ENCODE measurements at places on chromosomes 16 and 17. TPM values are rescaled to one million over a fixed set of nuclear protein-coding genes. Genes with fewer than 3 reads are reported as not detected.

DNA sequence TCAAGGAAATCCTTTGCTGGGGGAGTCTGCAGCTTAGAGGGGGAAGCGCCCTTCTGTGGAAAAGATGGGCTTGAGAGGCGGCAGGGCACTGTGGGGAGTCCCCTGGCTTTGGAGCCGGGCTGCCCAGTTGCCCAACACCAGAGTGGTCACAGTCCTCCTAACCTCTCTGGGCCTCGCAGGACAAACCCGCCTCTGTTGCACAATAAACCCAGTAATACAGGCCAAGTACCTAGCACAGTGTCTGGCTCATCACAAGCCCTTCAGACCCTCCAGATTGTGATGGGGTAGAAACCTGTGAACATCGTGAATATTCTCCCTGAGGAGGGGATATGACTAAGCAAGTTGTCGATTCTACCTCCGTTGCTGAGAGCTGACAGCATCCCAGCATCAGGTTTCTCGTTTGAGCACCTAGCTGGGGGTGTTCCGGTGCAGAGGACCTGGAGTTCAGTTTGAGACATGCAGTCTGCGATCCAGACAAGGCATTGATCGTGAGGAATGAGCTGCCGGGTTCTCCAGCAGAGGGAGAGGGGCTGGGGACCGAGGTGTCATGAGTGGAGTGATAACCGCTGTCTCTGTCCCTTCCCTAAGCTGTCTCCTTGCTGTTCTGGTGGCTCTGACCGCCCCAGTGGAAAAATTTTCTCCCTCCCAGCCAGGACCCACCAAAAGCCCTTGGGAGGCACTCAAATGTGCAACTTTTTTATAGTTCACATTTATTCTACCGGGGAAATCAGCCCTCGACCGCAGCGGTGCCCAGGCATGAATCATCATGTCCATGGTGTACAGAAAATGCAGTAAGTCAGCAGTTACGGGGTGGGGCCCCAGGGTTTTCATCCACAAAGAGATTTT, 161.9 kb downstream of the WSCD1 start:
- peak; percentile 62 for DNase-seq

The AATK gene
- 0.41 TPM for total RNA-seq

DNA sequence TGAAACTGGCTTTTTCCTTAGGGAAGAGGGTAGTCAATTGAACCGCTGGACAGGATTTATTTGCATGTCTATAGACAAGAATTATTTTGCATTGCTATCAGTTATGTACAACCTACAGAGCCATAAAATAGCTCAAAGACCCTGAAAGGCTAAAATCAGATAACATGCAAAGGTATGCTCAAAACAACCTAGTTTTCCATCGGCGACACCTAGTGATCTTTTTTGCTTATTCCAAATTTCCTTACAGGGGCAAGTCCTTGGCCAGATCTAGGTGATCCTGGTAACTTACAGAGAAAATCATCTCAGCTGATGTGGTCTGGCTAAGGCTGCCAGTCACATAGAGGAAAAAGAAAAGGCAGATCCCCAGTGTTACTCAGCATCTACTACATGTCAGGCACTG, 141.2 kb upstream of the RPL38 start:
- no peak for DNase-seq

DNA sequence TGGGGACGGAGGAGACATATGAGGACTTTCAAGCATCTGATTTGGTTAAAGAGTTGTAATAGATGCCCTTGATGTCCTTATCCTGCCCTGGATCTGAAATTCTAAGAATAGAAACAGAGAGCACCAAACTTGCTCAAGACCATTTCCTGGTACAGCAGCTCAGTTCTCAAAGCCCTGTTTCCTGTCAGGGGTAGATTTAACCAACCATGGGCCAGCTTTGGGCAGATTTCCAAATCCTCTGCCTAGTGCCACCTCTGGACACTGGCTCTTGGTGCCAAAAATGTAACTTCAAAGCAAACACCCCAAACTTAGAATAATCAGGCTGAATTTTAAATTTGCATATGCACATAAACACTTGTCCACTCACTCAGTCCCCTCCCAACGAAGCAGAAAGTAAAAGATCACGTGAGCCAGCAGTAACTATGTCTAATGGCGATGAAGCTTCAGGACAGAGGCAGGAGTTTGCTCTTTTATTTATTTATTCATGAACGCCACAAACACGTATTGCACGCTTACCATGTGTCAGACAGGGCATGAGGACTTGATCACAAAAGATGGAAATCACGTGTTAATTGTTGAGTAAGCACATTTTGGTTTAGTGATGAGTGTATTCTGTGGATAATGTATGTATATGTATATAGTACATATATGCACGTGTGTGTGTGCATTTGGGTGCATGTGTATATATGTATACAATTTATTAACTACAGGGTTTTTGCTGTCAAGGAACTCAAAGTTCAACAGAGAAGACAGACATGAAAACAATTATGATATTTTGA, 23.1 kb upstream of the SDK2 start:
- DNase-seq: no peak

GRCh38 chr17:45009676-45010467, 41.6 kb downstream of the DCAKD start:
- no peak for DNase-seq

- DNase-seq: no peak
Measured at GRCh38 chr17:46097497-46097896, 95.7 kb downstream of the KANSL1 start.

DNA sequence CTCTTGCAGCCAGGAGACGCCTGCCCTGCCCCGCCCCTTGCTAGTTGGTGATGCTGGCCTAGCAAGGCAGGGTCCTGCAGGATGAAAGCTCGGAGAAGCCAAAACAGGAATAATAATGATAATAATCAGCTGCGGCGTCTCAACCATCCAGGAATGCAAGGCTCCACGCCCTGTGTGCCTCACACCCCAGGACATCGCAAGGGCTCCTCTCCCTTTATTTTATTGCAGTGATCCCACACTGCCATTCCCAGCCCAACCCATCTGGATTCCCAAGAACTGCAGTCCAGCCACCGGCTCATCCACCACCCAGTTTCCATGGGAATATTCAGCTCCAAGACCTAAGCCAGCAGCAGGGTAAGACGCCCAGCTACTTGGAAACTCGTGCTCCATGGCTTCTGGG, 21.0 kb upstream of the ZNF652 start:
- DNase-seq: no peak

DNA sequence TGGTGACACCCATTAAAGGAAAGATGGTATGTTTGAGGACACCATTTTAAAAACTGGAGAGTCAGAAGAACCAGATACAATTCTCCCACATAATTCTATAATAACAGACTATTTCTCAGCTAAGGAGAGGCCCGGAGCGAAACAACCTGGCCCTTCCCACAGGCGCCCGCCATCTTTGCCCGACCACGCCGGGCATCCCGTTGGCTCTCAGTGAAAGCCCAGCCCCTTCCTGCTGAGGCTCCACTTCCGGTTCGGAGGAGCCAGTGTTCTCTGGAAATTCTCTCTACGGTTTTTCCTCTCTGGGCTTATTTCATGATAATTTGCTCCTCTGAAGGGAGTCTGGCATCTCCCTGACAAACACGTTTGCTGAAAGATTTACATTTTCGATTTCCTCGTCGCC, 175.7 kb downstream of the AXIN2 start:
- DNase-seq: no peak

The GOSR2 gene
- total RNA-seq: 41.0 TPM

GRCh38 chr17:32673964-32674363, 187.2 kb downstream of the CDK5R1 start:
- DNase-seq: no peak

DNA sequence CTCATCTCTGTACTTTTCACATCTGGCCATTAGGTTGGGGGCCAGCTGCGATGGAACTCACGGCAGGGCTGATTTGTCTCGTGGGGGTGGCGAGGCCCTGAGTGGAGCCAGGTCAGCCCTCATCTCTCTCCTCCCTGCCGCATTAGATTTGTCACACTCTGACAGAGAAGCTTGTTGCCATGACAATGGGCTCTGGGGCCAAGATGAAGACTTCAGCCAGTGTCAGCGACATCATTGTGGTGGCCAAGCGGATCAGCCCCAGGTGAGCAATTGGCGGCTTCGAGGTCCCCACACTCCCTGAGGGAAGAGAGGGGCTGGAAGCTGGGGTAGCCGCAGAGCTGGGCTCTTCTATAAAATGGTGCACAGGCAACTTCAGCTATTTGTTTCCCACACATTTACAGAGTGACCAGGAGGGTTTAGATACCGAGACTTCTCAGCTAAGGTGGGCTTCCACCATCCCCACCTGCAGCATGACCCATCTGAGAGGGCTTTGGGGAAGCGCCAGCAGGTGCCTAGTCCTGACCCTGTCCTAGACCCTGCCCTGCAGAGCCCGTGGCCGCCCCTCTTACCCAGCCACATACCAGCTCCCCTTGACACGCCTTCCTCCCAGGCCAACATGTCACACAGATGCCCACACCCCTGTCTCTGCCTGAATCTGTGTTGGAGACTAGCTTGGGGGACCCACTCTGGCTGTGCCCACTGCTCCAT, 8.4 kb downstream of the TMEM98 start:
- no peak for DNase-seq

DNA sequence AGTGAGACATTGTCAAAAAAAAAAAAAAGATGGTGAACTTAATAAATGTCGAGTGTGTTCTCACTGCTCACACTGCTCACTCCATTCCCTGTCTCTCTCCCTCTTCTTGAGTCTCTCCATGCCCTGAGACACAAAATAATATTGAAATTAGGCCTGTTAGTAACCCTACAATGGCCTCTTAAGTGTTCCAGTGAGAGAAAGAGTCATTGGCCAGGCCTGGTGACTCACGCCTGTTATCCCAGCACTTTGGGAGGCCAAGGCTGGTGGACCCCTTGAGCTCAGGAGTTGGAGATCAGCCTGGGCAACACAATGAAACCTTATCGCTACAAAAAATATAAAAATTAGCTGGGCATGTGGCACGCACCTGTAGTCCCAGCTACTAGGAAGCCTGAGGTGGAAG, 16.2 kb upstream of the CSF3 start:
- DNase-seq: no peak

The ALOXE3 gene
- not detected for total RNA-seq

- no peak for DNase-seq
Measured at GRCh38 chr17:31004160-31004559, 33.3 kb downstream of the RNF135 start.

- DNase-seq: peak; percentile 8
Measured at GRCh38 chr17:32998887-32999228, 7.2 kb downstream of the SPACA3 start.

DNA sequence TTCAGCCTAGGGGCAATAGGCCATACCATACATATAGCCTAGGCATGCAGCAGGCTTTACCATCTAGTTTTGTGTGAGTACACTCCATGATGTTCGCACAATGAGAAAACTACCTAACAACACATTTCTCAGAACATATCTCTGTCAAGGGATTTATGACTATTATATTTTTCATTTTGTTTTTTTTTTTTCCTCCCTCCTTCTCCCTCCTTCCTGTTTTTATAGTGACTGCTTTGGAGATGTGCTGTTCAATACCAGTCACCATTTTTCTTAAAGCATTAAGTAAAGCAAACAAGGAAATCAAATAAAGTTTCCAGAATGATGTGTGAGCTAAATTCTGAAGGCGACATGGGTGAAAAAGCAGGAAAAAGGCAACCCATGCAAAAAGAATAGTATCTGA, 194.6 kb downstream of the STX8 start:
- no peak for DNase-seq

DNA sequence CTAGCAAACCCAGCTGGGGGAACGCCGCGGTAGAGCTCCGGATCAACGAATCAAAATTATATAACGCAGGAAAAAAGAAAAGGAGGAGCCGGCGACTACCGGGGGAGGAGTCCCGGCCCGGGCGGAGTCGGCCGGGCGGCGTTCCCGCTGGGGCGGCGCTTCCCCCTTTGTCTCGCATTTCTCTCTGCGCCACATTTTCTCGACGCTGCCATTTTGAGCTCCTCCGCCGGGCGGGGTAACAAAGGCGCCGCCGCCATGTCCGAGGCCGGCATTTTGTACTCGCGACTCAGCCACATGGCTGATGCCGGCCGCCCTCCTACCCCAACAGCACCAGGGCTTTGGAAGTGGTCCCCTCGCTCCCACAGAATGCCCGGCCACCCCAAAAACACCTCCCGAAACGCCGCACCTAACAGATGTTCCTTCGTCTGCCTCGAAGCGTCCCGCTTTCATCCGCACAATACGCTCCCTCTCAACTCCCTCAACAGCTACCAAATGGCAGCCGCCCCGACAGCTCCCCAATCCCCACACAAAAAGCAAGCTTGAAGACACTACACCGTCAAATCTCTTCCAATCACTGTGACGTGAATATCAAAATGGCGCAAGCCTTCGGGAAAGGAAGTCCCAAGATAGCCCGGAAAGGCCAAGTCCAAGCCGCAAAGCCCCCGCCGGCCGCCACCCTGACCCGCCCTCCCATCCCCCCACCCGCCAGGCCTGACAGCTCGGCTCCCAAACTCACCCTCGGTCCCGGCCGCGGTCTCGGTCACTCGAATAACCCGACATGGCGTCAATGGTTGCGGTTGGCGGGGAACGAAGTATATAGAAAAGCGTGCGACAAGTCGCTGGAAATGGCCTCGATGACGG, 519 bp downstream of the DDX5 start:
- DNase-seq: peak; percentile 66

- no peak for DNase-seq
Measured at GRCh38 chr16:26386096-26386495, 680.6 kb upstream of the C16orf82 start.

The KRT16 gene
- 2.2 TPM for total RNA-seq

DNA sequence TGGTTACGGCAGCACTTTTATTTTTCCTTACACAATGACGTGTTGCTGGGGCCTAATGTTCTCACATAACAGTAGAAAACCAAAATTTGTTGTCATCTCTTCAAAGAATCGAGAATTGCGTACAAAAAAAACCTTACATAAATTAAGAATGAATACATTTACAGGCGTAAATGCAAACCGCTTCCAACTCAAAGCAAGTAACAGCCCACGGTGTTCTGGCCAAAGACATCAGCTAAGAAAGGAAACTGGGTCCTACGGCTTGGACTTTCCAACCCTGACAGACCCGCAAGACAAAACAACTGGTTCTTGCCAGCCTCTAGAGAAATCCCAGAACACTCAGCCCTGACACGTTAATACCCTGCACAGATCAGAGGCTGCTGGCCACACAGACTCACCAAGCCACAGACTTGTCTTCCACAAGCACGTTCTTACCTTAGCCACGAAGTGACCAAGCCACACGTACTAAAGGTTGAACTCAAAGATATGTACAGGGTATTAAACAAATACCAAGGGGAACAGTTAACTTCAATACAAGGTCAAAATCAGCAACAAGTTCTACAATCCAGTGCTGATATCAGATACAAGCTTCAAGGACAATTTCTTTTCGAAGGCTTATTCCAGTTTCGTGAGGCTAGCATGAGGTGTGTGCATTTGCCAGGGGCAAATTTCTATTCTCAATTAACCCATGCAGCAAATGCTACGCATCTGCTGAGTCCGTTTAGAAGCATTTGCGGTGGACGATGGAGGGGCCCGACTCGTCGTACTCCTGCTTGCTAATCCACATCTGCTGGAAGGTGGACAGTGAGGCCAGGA, 2.4 kb downstream of the ACTG1 start:
- DNase-seq: no peak

All from A172 (cell line).